ENCODE measurements at places on chromosomes 3 and 15.
A peak's percentile ranks its signal among the peaks of the same experiment; 100 is the strongest.

GRCh38 chr3:48990636-48991469 is 812 bp downstream of the P4HTM start:
- DNase-seq: peak; percentile 41

DNA sequence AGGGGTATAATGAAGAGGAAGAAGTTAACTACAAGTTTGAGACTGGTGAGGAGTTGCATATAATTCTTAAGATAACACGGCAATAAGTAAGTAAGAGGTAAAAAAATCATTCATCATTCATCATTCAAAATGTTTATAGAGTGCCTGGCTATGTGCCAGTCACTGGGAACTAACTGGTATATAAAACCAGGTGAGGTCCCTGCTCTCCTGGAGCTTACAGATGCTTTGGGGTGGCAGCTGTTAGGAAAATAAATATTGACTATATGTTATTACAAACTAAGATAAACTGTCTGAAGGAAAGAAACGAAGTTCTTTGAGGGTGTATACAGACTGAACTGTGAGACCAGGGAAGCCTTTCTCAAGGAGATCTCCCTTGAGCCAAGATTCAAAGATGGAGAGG is 2.9 kb downstream of the CASR start:
- no peak for DNase-seq

DNA sequence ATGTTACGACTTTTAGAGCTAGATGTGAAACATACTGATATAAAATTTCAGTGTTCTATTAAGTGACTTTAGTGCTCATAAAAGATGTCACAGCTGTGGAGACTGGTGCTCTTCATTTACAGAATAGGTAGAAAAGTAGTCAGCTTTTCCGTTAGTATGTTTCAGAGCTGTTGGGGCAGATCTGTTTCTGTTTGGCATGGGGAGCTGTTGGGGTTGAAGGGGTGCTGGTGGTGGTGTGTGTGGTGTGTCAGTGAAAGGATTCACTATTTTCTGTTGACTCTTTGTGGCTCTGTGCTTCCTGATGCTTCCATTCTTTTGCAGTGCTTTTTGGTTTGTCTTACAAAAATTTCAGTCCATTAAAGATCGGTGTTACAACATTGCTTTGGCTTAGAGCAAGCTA is 3.2 kb downstream of the UBE2E2 start:
- DNase-seq: no peak

DNA sequence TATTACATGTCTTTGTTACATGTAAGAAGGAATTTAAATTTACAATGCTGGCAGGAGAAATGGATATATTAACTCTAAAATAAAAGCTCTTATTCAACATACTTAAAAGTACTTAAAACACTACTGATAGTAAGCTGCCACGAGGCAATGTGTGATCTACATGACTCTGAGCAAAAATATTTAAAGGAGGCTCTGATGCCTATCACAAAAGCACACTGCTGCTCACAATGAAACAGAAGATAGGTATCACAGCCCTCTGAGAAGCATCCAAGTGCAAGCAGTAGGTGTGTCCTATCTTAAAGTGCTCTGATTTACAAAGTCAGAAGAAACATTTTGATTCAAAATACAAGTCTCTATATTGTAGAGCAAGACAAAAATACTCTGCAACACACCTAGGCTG is 371.2 kb upstream of the WNT5A start:
- no peak for DNase-seq

DNA sequence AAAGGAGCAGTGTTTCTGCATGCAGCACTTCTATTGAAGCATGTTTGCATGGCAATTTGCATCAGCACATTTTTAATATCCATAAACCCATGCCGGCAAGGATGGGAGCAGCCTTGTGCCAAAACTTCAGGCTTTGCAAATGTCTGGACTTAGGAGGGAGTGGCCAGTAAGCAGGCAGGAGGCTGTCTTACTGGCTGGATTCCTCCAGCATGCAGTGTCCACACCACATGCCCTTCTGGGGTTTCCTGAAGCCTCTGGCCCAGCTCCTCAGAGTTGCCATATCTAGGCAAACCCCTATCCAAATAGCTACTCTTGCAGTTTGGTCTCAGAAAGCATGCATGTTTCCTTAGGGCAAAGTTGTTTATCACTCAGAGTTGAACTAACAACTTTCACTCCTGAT is 139.1 kb upstream of the MRPS22 start:
- no peak for DNase-seq

- no peak for DNase-seq
Measured at GRCh38 chr3:13713396-13713795, 164.5 kb downstream of the FBLN2 start.

GRCh38 chr3:152175528-152175889 is 93.2 kb upstream of the MBNL1 start:
- no peak for DNase-seq

DNA sequence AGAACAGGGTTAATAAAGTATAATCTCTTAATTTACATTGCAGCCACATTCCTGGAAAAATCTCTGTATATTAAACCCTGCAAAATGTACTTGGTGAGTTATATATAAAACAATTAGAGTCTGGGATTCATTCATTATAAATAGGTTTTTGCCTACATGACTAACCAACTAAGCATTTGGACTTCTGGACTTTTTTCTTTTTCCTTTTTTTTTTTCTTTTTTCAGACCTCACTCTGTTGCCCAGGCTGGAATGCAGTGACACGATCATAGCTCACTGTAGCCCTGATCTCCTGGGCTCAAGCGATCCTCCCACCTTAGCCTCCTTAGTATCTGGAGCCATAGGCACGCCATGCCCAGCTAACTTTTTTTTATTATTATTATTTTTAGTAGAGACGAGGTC is 4.5 kb downstream of the DNAJC13 start:
- DNase-seq: no peak

GRCh38 chr15:97561529-97561928 is 399.0 kb upstream of the ARRDC4 start:
- DNase-seq: no peak

DNA sequence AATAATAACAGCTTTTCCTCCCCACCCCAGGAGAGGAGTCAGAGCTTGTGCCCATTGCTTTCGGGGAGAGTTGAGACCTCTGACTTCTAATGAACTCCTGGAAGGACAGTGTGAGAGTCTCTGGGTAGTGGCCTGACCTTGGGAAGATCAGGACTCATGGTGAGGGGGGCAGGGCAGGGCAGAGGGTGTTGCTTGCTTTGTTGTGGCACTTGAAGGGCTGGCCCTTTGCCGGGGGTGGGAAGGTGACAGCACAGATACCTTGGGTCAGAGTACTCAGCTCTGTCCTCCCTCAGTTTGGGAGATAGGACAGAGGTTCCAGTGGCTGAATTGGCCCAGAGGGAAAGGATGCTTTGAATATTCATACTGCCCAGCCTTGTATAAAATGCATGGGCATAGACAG is 15.8 kb downstream of the RBP2 start:
- DNase-seq: no peak

GRCh38 chr15:57994221-57995049 is 71.1 kb downstream of the ALDH1A2 start:
- DNase-seq: no peak

DNA sequence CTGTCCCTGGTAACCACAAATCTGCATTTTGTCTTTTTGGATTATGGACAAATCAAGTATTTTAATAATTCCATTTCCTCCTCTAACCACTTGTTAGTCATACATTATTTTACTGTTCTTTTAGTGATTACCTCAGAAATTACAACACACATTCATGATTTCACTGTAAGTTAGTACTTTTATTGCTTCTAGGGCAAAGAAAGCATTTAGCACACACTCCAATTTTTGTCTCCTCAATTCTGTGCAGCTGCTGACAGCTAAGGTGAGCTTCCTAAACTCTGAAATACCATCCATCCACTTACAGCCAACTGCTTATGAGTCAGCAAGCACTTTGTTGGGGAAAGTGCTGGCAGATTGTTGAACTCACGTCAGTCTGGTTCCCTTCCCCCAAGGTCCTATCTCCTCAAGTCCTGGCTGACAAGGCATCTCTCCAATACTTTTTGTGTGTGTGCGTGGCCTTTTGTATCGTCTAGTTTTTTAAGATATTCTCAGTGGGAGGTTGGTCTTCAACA is 49.4 kb upstream of the TNFAIP8L3 start:
- no peak for DNase-seq

DNA sequence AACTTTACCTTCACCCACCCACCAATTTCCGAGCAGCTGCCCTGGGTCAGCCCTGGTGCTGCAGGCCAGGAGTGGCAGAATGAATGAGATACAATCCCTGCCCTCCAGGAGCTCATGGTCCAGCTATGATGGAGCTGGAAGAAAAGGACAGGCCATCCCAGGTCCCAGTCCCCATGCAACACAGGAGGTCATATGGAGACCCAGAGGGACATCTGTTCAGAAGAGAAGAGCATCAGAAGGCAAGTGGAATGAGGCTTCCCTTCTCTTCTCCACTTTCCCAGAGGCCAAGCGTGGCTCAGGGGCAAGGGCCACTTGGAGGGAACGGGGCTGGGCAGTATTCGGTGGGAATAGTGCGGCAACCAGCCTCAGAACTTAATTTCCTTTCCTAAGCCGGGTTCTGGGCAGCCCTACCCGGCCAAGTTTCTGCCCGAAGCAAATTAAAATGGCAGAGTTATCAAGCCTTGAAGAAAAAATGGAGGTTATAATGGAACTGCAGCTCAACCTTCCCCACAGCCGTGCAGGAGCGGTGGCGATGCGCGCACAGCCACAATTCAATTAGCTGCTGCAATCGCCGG is 35.9 kb downstream of the TLE3 start:
- DNase-seq: no peak

All from stimulated activated CD4-positive, alpha-beta T cell treated with anti-CD3 and anti-CD28 coated beads, Interleukin-4, amount 100 ng/mL, for 24 hours (primary cell).